Activated naive CD8-positive, alpha-beta T cell treated with anti-CD3 and anti-CD28 coated beads, Interleukin-2, amount 50 U/mL, for 16 hours (primary cell): ENCODE measurements at places on chromosomes 6 and 20.
A peak's percentile ranks its signal among the peaks of the same experiment; 100 is the strongest.

GRCh38 chr20:23550227-23550626, 18.1 kb downstream of the CST9L start:
- DNase-seq, result no peak

DNA sequence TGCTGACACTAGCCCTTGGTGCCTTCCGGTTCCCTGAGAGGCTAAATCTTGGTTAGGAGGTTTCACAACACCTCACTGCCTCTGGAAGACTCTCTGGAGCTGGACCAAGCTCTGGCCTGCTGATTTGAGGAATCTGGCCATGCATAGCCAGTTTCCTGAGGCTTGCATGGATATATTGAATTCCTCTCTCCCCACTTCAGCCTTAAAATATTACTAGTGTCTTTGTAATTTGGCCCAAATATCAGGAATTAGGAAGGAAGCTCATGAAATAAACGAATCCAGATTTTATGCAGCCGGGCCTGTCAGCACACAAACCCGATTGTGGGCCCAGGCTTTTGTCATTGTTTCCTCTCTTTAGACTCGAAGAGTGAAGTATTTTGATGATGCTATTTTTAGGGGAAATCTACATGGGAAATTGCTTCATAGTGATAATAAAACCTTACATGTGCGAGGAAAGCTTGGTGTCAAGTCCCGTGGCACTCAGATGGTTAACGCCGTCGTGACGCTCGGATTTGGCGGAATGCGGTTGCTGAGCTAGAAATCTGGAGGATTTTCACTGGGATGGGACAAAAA, 144.4 kb downstream of the PHACTR3 start:
- no peak for DNase-seq

GRCh38 chr20:13397300-13397724, 176.2 kb downstream of the ISM1 start:
- DNase-seq, result no peak

- no peak for DNase-seq
Observed at GRCh38 chr6:149761438-149761837, 11.9 kb downstream of the PCMT1 start.

- peak; percentile 11 for DNase-seq
Observed at GRCh38 chr20:50635676-50636600, 55.4 kb downstream of the RIPOR3 start.

- DNase-seq, result no peak
Observed at GRCh38 chr6:161568885-161569456, 295.1 kb upstream of the AGPAT4 start.

DNA sequence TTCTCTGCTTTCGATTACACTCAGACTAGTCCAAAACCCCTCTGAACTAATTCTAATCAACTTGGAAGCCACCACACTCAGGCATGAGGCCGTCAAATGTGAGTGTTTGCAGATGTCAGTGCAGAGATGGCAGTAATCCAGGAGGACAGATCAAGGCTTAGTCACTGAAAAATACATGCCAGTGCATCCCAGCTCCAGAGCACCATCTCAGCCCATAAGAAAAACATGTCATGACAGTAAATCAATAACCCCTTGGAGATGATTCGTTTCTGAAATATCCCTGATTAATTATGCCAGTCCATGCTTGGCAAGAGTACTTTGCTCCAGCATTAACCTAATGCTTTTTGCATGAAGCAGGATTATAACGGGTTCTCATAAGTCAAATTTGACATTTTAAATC, 179.5 kb downstream of the ADAT2 start:
- DNase-seq, result no peak

GRCh38 chr6:88609983-88610382, 353.4 kb downstream of the RNGTT start:
- DNase-seq, result no peak

GRCh38 chr20:38892091-38892981, 33.9 kb upstream of the FAM83D start:
- DNase-seq, result no peak

DNA sequence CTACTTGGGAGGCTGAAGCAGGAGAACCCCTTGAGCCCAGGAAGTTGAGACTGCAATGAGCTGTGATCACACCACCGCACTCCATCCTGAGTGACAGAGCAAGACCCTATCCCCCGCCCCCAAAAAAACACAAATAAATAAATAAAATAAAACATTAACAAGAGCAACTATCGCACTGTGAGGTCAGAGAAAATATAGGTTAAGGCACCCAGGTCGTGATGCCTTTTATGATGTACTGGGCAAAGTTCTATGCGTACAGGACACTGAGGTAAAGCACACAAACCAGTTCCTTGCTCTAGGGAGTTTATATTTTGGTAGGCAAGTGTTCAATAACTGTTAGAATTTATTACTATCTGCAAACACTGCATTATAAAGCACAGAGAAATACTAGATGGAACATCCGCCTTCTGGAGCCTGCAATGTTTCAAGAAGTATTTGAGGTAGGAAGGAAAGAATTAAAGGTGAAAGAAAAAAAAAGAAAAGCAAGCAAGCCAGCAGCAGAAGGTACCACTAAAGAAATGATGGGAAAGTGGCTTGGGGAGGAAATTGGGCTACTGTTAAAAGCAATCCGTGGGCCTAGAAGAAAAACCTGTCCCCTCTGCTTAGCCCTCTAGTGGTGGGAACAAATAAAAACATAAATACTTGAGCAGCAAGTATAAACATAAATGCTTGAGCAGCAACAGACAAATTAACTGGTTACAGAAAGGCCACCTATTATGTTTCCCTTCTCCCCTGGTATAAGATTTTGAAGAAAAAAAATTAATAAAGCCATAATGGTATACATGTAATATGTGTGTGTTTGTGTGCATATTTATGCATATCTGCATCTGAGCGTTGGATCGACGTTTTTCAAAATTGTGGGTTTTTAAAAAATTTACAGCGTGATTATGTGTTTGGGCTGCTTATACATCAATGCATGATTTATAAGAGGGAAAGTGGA, 128.0 kb downstream of the PHACTR1 start:
- DNase-seq, result no peak

- no peak for DNase-seq
Observed at GRCh38 chr6:21753241-21754108, 159.9 kb downstream of the SOX4 start.

- no peak for DNase-seq
Observed at GRCh38 chr6:77561768-77562314, 91.0 kb upstream of the MEI4 start.

GRCh38 chr6:72793641-72794395, 172.0 kb downstream of the KCNQ5 start:
- no peak for DNase-seq

DNA sequence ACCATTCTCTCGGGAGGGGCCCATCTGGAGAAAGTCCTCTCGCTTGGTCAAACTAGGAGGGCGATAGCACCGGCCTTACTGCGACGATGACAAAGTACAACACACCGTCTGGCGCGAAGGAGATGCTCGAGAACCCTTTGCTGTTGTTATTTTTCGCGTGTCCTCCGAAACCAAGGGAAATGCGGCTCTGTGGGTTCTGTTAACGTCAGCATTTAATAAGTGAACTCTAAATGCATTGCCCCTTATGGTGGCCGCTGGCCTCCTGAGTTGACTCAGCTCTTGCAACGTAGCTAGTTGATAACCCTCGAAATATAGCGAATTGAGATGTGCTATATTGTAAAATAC, 577 bp upstream of the SCAND1 start:
- DNase-seq, result no peak

GRCh38 chr6:26028746-26029569, 58.3 kb upstream of the HFE start:
- DNase-seq, result no peak

GRCh38 chr6:4801491-4802110, 25.4 kb downstream of the CDYL start:
- DNase-seq, result no peak

DNA sequence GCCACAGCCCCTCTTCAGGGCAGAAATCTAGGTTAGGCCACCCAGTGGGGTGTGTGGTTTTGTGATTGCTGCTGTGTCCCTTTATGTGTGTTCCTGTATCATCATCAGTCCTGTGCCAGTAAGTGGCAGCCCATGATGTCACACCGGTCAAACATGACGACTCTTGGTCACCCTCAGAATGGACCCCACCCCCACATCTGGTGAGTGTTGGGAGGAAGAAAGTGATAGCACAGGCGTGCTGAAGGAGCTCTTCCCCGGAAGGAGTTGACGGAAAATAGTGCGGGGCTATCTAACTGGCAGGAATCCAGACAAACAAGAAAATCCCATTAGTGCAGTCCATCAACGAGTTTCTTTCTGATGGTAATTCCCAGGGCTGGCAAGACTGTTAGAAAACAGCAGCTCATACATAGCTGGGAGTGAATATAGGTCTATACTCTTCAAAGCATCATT, 33.4 kb upstream of the IL17A start:
- DNase-seq, result no peak

GRCh38 chr6:72642435-72642834, 20.6 kb downstream of the KCNQ5 start:
- no peak for DNase-seq

DNA sequence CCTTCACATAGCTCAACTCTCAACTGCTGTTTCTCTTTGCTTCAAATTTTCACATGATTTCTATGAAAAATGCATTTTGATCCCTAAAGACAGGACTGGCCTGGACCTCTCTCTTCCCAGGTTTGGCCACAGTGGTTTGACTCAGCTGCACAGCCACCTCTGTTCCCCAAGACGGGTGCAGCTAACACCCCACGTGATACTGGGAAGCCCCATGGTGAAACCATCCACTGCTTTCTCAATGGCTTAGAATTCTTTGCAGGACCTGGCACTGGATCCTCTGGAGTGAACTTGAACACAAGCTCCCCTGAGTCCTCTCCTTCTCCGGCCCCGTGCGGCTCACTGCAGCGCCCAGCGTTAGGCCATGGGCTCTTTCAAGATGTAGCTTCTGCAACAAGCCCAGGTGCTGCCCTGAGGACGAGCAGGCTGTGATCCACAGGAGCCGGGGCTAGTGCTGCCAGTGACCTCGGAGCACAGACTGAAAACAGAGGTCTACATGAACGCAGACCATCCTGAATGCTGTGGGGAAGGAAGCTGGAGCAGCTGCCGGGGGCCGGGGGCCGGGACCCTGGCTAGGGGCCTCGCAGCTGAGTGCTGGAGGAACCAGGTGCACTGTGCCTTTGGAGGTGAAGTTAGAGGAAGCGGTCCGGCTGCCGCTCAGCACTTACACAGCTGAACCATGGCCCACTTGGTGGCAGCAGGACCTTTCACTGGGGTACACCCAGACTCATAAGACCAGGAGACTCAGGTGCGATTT, 58.8 kb upstream of the MPC1 start:
- no peak for DNase-seq

DNA sequence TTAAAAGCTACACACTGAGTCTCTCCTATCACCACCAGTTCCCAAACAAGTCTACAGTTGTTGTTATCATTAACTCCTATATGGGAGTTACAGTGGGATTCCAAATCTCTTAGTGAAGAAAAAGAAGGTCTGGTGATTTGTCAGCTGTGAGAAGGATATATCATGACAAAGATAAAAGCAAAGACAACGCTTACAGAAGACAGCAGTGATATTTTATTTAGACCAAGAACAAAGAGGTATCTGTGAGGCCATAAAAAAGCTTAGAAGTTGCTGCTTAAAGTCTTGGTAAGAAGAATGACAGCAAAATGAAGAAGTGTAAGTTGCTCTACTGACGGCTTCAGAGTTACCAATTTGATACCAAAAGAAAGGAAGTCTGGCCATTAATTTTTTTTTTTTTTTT, 47.2 kb downstream of the CHD6 start:
- DNase-seq, result no peak

DNA sequence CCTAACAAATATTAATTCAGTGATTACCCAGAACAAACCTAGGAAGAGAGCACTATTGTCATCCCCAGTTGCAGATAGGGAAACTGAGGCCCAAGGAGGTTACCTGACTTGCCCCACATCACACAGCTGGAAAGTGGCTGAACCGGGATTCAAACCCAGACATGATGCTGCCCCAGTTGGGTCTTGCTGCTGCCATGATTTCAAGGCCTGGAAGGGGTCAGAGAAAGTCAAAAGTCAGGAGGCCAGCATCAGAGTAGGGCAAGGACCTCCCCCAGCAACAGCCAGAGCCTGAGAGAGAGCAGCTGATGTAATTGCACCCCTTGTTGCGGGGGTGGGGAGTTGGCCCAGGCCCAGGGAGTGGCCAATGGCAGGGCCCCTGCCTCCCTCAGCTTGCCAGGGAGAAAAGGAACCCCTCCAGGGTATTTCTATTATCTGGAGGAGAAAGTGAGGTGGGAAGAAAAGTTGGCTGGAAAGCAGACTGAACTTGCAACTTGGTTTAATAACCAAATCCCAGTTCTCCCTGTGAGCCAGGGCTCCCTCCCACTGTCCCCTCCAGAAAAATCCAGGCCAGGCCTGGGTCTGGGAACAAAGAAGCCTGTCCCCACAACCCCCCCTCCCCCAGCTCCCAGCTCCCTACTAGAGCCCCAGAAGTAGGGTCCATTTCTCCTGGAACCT, 83.6 kb downstream of the MRPL14 start:
- no peak for DNase-seq

- no peak for DNase-seq
Observed at GRCh38 chr20:24081077-24081476, 92.5 kb upstream of the GGTLC1 start.

GRCh38 chr20:51266353-51266752, 243.4 kb upstream of the KCNG1 start:
- no peak for DNase-seq

GRCh38 chr6:114638341-114638740, 295.5 kb upstream of the HS3ST5 start:
- DNase-seq, result no peak

GRCh38 chr6:145736661-145737144, 1.4 kb upstream of the EPM2A start:
- no peak for DNase-seq

- no peak for DNase-seq
Observed at GRCh38 chr20:48180024-48180423, 394.7 kb upstream of the SULF2 start.

DNA sequence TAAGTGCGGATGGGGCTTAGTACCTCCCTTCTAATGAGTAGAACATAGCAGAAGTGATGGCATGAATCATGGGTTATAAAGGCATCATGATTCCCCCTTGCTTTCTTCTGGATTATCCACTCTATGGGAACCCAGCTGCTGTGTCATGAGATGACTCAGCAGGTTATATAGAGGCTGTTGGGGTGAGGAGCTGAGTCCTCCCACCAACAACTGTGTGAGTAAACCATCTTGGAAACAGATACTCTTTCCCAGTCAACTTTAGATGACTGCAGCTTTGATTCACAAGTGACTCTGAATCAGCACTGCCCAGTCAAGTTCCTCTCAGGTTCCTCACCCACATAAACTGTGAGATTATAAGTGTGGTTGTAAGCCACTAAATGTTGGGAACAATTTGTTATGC, 46.3 kb downstream of the FAM83B start:
- no peak for DNase-seq

DNA sequence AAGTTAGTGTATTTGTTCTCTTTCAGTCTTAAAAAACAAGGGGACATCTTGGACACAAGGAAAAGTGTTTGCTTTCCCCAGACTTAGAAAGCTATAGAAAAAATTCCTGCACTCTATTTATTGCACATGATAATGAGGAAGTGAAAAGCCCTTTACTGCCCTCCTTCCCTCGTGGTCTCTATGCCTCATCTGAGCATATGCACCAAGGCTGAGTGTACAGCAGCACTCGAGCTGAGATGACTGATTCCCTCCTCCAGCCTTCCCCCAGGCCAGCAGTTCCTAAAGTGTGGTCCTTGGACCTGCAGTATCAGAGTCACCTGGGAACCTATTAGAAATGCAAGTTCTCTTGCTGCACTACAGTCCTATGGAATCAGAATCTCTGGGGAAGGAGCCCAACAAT, 14.3 kb upstream of the LAMP5 start:
- DNase-seq, result no peak
